ENCODE measurements at places on chromosomes 3 and 15. TPM values are rescaled to one million over a fixed set of nuclear protein-coding genes. Genes with fewer than 3 reads are reported as not detected.
A peak's percentile ranks its signal among the peaks of the same experiment; 100 is the strongest.

DNA sequence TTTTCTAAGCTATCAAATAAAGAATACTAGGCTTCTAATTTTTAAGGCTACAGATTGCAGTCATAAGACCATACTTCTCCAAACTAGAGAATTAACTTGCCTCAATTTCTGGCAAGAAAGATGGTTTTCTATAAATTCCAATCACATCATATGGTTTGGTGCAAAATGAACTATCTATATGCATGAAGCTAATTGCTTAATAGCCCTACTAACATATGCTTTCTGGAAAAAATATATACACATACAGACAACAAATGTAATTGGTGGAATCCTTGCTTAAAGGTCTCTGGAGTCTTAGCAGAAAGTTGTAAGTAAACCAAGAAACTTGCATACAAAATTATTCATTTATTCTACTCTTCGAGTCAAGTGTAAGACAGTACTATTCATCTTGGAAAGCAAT lies 113.1 kb upstream of the NANOGP8 start:
- no peak overlapping the region for H3K27ac ChIP-seq
- H3K36me3 ChIP-seq: no peaks in the 10 kb centered on the region

DNA sequence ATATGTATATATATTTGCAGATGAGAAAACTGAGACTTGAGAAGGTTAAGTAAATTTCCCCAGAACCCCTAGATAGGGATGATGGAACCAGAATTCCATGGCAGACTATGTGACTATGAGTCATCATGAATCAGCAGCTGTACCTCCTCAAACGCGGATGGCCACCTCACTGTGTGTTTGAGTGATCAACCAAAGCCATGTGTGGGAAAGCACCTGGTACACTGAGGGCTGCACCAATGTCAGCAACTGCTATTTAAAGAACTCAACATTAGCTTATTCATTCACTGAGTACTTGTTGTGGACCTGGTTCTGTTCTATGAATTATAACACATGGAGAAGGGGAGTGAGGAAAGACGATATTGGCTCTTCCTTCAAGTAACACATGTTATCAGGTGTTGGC lies 377.0 kb downstream of the GAP43 start:
- H3K4me1 ChIP-seq: no peaks in the 10 kb centered on the region
- DNase-seq: no peak
- no peak overlapping the region for H3K4me3 ChIP-seq
- H3K27me3 ChIP-seq: no peaks in the 10 kb centered on the region
- no peak overlapping the region for H3K27ac ChIP-seq

DNA sequence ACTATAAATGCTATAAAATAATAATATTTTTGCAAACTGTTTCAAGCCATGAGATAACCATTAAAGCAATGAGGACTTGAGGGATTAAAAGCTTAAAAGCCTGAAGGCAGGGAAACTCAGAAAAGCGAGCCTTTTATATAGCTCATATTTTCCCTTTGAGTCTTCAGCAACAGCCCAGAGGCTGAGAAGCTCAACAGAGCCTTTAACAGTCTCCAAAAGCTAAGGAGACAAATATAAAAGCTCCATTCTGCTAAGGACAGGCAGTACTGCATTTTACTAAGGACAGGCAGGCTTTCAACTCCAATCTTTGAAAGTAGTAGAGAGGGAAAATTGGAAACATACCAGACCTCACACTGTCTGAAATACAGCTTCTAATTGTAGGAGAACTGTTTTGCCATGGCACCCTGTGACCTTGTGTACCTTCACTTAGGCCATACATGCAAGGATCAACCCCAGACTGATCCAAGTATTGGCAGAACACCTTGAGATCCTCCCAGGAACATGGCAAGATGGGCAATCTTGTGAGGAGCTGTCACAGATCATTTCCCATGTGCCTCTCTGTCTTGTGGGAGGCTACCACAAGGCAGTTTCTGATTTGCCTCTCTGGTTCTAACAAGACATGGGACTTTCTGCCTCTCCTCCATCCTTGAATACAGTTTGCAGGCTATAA lies 53.1 kb upstream of the ARNT2 start:
- H3K27ac ChIP-seq: no peak overlapping the region
- DNase-seq: no peak
- no peaks in the 10 kb centered on the region for H3K36me3 ChIP-seq

DNA sequence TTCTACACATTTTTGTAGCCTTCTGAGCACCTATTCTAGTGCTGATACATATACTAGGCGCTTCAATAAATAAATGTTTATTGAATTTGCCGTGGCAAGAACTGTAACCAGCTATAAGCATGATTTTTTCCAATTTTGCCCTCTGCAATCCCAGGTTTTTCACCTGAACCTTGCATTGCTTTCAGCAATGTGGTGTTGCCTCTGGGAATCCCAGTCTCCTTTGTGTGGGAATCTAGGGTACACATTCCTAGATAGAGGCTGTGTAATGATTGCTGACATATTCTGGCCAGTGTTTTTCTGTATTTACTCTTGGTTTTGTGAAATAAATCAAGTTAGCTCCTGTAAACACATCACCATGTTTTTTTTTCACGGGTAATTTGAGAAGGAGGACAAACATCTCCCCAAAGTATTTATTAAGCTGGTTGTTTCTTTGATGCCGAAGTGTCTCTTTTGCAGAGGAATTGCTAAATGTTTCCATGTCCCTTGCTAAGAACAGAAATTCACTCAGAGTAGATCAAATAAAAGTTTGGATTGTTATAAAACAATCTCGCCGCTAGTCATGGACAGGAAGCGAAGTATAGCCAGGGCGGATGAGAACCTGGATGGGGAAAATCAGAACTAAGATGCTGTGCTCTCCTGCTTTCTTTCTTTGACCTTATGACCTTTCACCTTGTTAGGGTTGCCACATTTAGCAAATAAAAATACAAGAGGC lies 1.2 kb downstream of the CFAP91 start:
- peaks cover 36% of the 10 kb centered on the region for H3K4me1 ChIP-seq
- peaks cover 5% of the 10 kb centered on the region for H3K36me3 ChIP-seq
- peaks cover 4% of the 10 kb centered on the region for H3K27me3 ChIP-seq
- H3K4me3 ChIP-seq: peak overlapping the region; percentile 67
- no peak overlapping the region for H3K27ac ChIP-seq

- H3K36me3 ChIP-seq: no peaks in the 10 kb centered on the region
- peaks cover 3% of the 10 kb centered on the region for H3K27me3 ChIP-seq
- no peak for DNase-seq
- peaks cover 7% of the 10 kb centered on the region for H3K4me1 ChIP-seq
- H3K4me3 ChIP-seq: no peak overlapping the region
These were observed 86.6 kb downstream of the LINGO1 start for GRCh38 chr15:77546050-77546501.

- H3K4me1 ChIP-seq: peaks cover 43% of the 10 kb centered on the region
- peak; percentile 74 for DNase-seq
- peaks cover 2% of the 10 kb centered on the region for H3K36me3 ChIP-seq
- H3K27me3 ChIP-seq: peaks cover 21% of the 10 kb centered on the region
- peak overlapping the region; percentile 88 for H3K27ac ChIP-seq
- H3K4me3 ChIP-seq: peak overlapping the region; percentile 77
These were observed 51.6 kb upstream of the BLM start for GRCh38 chr15:90665288-90666134.

DNA sequence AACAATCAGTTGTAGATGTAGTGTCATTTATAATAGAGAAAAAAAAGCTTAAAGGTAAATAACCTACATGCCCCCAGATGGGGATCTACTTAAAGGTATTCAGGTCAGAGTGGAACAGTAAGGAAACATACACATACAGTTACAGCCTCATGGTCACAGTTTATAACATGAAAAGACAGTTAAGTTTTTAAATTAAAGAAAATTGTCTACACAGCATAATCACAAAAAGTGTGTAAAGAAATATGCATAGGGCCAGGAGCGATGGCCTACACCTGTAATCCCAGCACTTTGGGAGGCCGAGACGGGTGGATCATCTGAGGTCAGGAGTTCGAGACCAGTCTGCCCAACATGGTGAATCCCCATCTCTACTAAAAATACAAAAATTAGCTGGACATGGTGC lies 6.8 kb downstream of the RHOV start:
- no peaks in the 10 kb centered on the region for H3K27me3 ChIP-seq
- no peak overlapping the region for H3K4me3 ChIP-seq
- DNase-seq: no peak
- no peaks in the 10 kb centered on the region for H3K36me3 ChIP-seq
- H3K4me1 ChIP-seq: peaks cover 9% of the 10 kb centered on the region

- H3K36me3 ChIP-seq: peaks cover 3% of the 10 kb centered on the region
- H3K27me3 ChIP-seq: no peaks in the 10 kb centered on the region
- peak overlapping the region; percentile 87 for H3K27ac ChIP-seq
- peak overlapping the region; percentile 51 for H3K4me3 ChIP-seq
- H3K4me1 ChIP-seq: peaks cover 24% of the 10 kb centered on the region
These were observed 230.3 kb upstream of the TBL1XR1 start for GRCh38 chr3:177427540-177427939.

DNA sequence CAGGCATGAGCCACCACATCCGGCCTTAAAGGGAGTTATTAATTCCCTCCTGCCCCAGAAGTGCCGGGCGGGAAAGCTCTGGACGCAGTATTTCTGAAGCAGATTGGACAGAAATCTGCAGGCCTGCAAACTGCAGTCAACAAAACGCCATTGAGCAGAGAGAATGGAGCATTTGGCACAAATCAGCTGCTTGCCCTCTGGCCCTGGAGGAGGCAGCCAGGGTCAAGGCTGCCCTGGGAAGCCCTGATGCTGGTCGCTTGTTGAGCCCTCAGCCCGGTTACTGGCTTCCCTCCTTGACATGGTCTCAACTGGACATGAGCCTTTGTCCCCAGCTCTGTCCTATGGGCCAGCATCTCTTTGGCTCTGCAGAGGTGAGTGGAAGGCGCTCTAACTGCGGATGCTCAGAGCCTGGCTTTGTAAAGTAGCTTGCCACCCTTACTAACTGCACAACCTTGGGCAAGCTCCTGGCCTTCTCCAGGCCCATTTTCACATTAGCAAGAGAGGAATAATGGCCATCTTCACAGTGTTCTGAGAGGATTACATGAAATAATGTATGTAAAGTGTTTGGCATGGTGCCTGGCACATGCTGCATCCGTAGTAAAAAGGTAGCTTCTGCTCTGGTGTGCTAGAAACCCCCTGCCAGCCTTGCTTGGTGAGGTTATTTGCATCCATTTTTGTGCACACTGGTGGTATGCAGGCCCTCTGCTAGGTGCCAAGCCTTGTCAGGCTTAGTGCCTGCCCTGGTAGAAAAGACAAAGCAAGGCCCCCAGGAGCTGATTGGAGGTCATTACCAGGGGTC lies 4.1 kb downstream of the SEMA4B start:
- no peak overlapping the region for H3K27ac ChIP-seq
- H3K36me3 ChIP-seq: no peaks in the 10 kb centered on the region
- H3K4me3 ChIP-seq: no peak overlapping the region

- H3K27me3 ChIP-seq: no peaks in the 10 kb centered on the region
- no peak overlapping the region for H3K27ac ChIP-seq
- no peaks in the 10 kb centered on the region for H3K36me3 ChIP-seq
- no peaks in the 10 kb centered on the region for H3K4me1 ChIP-seq
These were observed 172.7 kb upstream of the TP63 start for GRCh38 chr3:189458528-189458927.

DNA sequence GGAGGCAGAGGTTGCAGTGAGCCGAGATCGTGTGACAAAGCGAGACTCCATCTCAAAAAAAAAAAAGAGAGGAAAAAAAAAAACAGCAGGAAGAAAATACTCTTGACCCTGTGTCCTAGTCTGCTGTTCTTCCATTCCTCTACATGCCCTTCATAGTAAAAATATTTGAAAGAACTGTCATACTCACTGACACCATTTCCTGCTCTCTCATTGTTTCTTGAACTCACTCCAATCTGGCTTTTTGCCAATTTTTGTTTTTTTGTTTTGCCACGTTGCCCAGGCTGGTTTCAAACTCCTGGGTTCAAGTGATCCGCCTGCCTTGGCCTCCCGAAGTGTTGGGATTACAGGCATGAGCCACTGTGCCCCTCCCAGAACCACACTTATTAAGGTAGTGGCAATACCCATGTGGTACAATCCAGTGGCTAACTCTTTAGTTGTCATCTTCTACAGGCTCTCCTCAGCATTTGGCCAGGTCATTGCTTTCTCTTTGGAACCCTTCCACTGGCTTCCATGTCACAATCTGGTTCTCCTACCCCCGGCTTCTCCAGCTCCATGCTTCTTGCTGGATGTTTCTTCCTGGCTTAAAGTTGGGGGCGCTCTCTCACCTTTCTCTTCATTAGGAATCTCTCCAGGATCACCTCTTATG lies 238.2 kb upstream of the C2CD4B start:
- H3K27ac ChIP-seq: no peak overlapping the region
- H3K36me3 ChIP-seq: peaks cover 4% of the 10 kb centered on the region
- no peak for DNase-seq
- no peaks in the 10 kb centered on the region for H3K4me1 ChIP-seq

GRCh38 chr3:41267975-41268640 lies 68.8 kb downstream of the CTNNB1 start:
- peaks cover 5% of the 10 kb centered on the region for H3K36me3 ChIP-seq
- no peak overlapping the region for H3K27ac ChIP-seq
- DNase-seq: no peak
- H3K27me3 ChIP-seq: no peaks in the 10 kb centered on the region
- no peak overlapping the region for H3K4me3 ChIP-seq
- H3K4me1 ChIP-seq: no peaks in the 10 kb centered on the region

DNA sequence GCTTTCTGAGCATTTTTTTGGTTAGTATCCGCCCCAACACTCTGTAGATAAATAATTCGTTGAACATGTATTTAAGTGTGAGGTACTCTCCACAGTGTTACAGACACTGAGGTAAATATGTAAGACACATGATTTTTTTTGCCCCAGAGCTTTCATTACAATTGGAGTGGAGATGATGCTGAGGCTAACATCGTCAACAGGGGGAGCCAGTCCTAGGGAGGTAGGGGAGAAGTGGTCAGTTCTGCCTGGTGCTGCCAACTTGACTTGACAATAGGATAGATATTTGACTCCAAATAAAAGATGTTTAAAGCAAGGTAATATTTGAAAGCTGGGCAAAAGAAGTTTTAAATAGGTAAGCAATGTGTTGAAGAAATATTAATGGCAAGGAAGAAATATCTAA lies 295.7 kb downstream of the UNC13C start:
- no peaks in the 10 kb centered on the region for H3K36me3 ChIP-seq
- no peaks in the 10 kb centered on the region for H3K4me1 ChIP-seq
- no peak overlapping the region for H3K27ac ChIP-seq
- DNase-seq: peak; percentile 7
- H3K4me3 ChIP-seq: no peak overlapping the region

ACKR4 gene
- total RNA-seq: not detected

NOP10 gene
- 226 TPM for total RNA-seq

REC114 gene
- total RNA-seq: not detected

LRTM1 gene
- not detected for total RNA-seq

TM6SF1 gene
- 5.6 TPM for total RNA-seq

DAPK2 gene
- 1.2 TPM for total RNA-seq

Measured in activated CD8-positive, alpha-beta T cell treated with anti-CD3 and anti-CD28 coated beads for 36 hours (primary cell).